Breast epithelium (tissue), 4 donors: ENCODE measurements at places on chromosomes 4 and X.

DNA sequence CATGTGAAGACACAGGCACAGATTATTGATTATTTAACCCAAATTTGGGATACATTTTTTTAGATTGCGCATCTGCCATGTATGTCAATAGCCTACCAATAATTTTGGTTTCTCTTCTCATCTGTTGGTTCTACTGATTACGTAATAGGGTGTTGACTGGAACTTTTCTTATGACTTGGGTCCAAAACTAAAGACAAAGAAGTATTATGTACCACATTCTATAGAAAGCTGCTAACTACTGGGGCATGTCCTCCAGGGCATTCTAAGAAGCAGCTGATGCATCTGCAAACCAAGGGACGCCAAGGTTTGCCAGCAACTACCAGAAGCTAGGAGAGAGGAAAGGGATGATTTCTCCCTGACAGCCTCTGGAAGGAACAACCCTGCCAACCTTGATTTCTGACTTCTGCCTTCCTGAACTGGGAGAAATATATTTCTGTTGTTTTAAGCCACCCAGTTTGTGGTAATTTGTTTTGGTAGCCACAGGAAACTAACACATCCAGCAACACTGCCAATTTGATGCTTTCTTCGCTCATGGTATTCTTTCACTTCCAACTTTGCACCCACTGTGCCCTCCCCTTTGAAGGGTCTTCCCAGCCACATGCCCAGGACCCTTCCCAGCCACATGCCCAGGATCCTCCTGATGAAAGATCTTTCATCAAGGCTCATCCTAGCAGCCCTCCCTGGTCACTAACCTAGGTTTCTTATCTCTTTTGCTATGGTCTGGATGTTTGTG lies 15.9 kb upstream of the TLR1 start:
- no peak for DNase-seq

DNA sequence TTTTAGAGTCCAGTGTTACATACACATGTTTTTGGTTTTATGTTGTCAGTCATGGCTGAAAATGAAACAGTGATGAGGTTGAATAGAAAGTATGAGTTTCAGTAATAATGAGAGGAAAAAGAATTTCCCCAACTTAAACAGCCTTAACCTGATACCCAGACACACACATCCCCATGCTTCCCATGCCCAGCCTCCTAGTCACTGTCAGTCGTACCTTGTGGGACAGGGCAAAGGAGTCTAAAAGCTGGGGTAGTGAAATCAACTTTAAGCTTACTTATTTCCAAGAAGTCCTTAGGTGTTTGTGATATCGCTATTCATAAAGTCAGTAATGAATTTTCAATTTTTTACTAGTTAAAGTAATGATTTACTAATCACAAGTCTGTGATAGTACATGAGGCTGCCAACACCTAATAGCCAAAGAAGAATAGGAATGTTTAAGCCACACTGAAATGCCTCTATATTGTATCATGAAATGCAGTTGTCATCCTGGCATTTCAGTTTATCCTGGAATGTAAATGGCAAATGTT lies 24.3 kb upstream of the GPR34 start:
- no peak for DNase-seq

DNA sequence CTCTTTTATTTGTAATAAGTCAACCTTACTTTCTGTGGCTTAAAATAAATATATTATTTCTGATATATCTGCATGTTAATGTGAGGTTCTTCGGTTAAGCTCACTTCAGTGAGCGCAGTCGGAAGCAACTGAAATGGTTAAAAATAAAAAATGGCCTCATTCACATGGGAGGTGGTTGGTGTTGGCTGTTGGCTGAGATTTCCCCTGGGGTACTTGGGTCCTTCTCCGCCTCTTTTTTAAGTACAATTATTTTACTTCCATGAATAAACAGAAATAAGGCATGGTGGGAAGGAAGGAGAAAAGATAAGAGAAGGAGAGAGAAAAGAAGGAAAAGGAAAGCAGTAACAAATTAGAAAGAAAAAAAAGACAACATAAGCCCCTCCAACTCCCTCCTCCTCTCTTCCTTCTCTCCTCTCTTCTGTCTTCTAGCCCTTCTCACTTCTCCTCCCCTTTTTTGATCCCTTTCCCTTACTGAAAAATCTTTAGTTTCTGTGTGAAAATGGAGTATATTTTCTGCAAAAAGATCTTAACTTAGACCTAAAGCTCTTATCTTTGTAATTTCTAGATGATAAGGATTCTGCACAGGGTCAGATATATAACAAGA lies 19.7 kb upstream of the CXCL3 start:
- no peak for DNase-seq

DNA sequence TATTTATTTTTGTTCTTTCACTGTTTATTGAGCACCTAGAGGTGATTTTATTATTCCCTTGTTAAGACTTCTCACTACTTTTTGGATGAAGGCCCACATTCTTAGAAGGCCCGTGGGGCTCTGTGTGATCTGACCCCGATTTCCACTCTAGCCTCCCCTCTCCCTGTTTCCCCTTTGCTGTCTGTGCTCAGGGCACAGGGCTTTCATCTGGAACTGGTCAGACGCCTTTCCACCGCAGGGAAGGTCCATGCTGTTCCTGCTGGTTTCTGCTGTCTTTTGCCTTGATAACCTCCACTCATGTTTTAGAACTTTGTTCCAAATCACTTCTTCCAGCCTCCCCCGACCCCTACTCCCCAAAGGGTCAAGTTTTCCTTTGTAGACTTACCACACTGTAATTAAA lies 31.3 kb upstream of the ANAPC4 start:
- DNase-seq, result no peak

- DNase-seq, result no peak
Measured at GRCh38 chr4:167873496-167873895, 218.8 kb upstream of the ANXA10 start.

GRCh38 chr4:139712882-139713281 lies 47.3 kb downstream of the MGST2 start:
- no peak for DNase-seq

GRCh38 chrX:56618323-56618722 lies 54.9 kb downstream of the UBQLN2 start:
- DNase-seq, result no peak

DNA sequence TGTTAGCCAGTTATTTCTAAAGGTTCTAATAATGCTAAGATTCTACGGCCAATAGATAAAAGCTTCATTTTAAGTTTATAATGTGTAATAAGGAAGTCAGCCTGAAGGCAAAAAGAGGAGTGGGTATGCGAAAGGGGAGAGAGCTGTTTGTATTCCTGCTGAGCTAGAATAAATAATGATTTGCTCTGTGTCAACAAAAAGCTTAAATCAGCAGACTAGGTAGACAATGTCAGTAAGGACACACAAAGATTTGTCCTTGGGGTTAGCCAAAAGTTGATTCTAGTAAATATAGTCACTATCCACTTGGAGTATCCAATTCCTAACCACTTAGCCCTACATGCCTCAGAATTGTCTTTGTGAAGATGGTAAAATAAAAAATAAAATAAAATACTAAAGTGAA lies 90.3 kb upstream of the GRIA3 start:
- DNase-seq, result no peak

DNA sequence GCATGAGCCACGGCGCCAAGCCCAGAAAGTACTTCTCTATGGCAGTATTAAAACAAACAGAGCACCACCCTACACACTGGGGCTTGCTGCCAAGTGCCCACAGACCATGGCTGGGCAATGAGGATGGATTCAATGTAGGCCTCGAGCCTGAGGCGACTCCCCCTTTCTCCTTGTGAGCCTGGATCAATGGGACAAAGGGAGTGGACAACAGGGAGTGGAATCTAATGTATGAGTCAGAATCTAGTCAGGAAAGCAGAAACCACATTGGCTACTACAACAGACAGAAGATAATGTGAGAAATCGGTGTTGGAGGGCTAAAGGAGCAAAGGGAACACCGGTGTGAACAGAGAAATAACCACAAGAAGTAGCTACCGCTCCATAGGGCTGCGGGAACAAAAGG lies 37.7 kb upstream of the OCIAD2 start:
- no peak for DNase-seq

DNA sequence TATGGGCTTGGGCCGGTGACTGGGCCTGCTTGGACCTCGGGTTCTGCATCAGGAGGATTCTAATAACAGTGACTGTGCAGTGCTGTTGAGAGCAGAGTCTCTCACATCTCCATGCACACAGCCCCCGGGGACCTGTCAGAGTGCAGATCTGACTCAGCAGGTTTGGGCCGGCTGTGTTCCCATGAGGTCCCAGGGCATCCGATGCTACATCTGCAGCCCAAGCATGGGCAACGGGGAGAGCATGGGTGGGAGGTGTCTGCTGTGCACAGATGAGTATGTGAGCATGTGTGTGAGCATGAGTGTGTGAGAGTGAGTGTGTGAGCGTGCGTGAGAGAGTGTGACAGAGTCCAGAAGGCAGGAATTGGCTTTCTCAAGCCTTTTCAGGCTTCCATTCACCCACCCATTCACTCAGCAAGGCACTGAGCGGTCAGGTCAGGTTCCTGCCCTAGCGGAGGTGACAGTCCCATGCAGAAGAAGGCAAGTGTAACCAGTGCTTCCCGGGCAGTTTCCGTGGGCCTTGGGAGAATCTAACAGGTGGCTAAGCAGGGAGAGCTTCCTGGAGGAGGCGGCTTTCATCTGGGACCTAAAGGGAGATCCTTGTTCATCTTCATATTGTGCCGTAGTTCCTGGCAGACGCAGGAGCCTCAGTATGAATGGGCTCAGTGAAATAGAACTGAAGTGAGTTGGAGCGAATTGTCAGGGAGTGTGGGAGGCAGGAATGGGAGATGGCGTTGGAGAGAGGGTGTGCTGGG lies 62.6 kb downstream of the SORCS2 start:
- no peak for DNase-seq

DNA sequence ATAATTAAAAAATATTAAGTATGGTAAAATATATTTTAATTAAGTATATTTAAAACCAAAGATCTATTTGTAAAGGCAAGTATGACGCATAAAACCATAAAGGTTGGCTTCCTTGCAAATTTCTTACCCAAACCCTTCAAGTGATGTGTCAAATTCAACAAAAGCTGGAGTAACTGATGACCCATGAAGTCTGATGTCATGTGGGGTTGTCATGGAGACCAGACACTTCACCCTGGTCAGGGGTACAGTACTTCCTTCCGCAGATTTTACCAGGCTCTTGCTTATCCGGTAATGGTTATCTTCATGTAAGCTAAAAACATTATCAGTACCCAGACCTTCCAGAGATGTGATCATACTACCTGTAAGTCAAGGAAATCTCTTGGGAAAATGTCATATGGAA lies 170.1 kb downstream of the WDFY3 start:
- no peak for DNase-seq

- no peak for DNase-seq
Measured at GRCh38 chr4:47650584-47651130, 165.6 kb downstream of the ATP10D start.

- DNase-seq, result no peak
Measured at GRCh38 chr4:121669163-121669550, 27.6 kb downstream of the ANXA5 start.

DNA sequence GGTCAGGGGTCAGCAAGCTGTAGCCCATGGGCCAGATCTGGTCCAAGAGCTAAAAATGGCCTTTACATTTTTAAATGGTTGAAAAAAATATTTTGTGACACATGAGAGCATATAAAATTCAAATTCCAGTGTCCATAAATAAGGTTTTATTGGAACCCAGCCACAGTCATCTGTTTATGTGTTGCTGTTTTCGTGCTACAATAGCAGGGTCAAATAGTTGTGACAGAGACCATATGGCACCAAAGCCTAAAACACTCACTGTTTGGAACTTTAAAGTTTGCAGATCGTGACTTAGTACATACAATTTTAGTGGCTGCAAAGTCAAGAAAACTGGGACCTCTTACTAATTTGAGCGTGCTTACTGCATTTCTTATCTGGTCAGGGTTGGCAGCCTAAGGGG lies 29.2 kb downstream of the LAMP2 start:
- DNase-seq, result no peak

DNA sequence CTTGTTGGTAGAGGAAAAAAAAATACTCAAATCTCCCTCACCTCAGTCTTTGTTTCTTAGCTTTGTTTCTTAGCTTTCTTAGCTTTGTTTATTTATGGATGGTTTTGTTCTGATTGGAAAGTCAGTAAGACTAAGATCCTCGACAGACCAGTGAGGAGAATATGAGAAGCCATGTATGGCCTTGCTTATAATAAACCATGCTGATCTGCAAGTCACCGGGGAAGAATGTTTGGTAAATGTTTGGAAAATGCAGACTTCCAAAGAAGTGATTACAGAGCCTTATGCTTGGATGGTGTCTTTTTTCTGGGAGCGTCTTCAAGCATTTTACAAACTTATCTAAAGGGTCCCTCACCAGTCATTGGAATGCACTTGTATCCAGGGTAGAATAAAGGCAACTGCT lies 90.1 kb upstream of the NOCT start:
- DNase-seq, result no peak
